NCI-H748 treated with DMSO at 0.1 percent for 48 hours (cell line): ENCODE measurements at places on chromosomes 4 and X.

GRCh38 chrX:78796916-78797315, 49.4 kb downstream of the LPAR4 start:
- no peak for DNase-seq

GRCh38 chr4:14254252-14254651, 626.7 kb upstream of the BOD1L1 start:
- DNase-seq, result no peak

GRCh38 chr4:7027284-7027683, 15.9 kb upstream of the TADA2B start:
- no peak for DNase-seq

DNA sequence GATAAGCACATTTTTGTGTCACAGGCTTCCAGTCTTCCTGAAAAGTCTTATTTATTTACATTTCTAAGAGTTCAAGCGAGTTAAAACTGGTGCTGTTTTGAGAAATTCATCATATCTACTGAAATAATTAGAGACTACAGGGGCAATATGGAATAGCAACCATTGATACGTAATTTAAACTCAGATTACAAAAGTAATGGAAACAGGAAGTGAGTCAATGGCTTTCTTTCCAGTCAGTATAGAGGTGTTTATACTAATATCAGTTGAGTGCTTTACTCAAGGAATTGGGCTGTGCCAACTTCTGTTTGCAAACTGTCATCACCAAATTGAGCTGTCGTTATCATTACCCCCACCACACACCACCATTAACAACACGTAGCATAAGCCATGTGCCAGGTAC, 222.7 kb downstream of the COL25A1 start:
- no peak for DNase-seq

DNA sequence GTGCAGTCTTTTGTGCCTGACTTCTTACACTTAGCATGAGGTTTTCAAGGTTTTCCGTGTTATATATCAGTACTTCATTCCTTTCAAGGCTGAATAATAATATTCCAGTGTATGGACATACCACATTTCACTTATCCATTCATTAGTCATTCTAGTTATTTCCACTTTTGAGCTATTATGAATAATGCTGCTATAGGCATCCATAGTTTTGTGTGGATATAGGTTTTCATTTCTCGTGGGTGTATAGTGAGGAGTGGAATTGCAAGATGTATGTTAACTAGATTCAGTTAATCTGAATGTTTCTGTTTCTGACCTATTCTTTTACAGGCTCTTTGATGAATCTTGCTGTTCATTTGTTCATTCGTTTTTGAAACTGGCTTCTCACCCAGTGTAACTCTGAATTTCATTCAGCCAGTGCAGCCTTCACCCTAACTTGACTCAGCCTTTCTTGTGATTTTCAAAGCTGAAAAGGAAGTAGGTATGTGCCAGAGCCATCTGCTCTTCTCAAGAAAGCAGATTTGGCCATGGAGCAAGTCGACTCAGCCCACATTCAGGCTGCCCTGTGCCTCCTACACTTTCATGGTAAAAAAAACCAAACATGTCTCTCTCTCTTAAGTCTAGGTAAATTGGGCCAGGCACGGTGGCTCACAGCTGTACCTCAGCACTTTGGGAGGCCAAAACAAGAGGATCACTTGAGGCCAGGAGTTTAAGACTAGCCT, 56.3 kb upstream of the NOCT start:
- DNase-seq, result no peak

- DNase-seq, result peak; percentile 54
Observed at GRCh38 chr4:81466841-81467671, 4.7 kb downstream of the RASGEF1B start.

- no peak for DNase-seq
Observed at GRCh38 chrX:82816562-82816961, 691.5 kb upstream of the POU3F4 start.

GRCh38 chrX:151346931-151347543, 50.0 kb upstream of the VMA21 start:
- no peak for DNase-seq

DNA sequence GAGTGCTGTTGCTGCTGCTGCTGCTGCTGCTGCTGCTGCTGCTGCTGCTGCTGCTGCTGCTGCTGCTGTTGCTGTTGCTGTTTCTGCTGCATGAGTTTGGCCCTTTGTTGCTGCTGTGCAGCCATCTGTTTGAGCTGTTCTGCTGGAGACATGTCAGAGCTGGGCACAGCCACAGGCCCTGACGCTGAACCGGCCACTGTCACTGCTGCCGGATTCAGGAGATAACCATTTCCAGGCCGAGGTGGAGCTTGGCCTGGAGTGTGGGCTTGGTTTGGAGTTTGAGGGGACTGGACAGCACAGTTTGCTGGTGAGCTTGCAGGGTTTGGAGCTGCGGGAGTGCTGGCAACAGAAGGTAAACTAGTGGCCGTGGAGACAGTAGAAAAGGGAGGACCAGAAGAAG, 224.3 kb downstream of the MGST2 start:
- no peak for DNase-seq

- DNase-seq, result no peak
Observed at GRCh38 chr4:127149086-127149485, 483.7 kb upstream of the INTU start.

- DNase-seq, result no peak
Observed at GRCh38 chr4:9764155-9764696, 17.2 kb upstream of the DRD5 start.

DNA sequence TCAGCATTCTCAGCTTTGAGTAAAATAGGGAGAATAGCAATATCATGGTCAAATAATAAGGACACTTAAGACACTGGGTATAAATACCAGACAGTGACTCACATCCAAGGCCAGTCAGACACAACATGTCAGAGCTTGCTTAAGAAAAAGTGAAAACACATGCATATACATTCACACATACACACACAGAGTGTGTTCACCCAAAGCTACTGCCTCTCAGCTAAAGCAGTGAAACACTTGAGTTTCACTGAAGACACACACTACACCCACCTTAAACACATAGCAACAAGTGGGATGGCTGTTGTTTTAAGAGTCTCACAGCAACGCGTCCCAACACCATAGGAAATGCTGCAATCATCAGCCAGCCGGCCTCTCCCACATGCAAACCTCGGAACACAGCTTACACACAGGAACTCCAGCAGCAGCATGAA, 14.4 kb downstream of the SHROOM4 start:
- DNase-seq, result no peak

DNA sequence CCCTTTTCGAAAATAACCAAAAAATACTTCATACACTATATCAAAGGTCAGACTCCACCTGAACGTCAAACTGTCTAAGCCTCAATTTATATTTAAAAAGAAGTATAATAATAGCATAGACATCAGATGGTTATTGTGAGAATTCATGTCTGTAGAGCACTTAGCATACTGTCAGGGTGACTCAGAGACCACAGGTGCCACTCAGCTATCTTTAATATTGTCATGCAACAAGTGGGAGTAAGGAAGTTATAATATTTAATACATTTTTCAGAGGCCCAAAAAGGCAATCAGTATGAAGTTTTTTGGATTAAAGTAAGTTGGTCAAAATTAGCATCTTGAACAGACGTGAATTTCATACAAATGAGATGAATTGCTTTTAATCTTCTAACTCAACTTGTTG, 93.3 kb downstream of the PHOX2B start:
- no peak for DNase-seq

DNA sequence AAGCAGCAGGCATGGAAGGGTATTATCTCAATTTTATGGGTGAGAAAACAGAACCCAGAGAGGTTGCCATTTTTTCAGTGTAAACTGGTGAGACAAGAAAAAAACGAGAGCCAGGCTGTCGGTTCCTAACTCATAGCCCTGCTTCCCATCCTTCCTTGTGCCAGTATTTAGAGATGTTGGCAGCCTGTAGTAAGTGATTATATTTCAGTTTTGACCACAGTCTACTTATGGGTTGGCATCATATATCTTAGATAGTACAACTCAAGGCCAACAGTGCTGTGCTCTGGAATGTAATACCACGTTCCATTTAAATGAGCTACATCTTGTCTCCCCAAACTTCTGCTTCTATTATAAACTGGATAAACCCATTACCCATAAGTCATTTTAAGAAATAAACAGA, 40.8 kb downstream of the XK start:
- DNase-seq, result no peak

- DNase-seq, result no peak
Observed at GRCh38 chr4:26075583-26075982, 161.6 kb downstream of the SMIM20 start.

GRCh38 chr4:38236003-38236402, 275.8 kb downstream of the PTTG2 start:
- no peak for DNase-seq

DNA sequence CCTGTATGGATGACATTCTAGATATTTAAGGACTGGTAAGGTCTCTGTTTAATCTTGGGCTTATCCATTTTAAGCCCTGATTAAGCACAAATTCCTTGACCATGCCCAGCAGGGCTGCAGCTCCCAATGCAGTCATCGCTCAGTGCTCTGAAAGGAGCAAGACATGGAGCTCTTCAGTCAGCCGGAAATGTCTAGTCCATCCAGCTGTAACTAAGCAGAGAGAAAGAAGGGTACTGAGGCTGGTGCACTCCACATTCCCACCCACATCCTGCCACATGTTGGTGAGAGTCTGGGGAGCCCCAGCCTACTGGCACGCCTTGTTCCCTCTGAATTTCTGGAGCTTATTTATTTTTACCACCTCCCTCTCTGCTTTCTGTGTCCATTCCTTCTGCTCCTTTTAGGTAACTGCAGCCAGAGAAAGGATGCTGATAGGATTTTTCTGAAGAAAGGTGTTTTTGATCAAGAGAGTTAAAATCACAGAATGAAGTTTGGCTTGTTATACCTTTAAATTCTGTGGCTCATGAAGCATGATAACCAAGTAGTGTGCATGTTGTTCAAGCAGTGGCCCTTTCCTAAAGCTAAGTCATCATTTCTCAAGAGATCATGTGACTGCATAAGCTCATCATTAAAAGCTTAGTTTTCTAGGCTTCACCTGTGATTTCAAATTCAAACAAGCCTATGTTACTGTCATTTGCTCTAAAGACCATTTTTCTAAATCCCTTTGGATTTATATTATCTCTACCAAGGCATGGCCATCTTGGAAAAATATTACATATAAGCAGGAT, 74.0 kb downstream of the GALNT7 start:
- no peak for DNase-seq

- DNase-seq, result peak; percentile 13
Observed at GRCh38 chrX:17802756-17803155, 58.3 kb downstream of the RAI2 start.

- no peak for DNase-seq
Observed at GRCh38 chrX:9746148-9746888, 19.3 kb downstream of the GPR143 start.

- no peak for DNase-seq
Observed at GRCh38 chr4:110231869-110232268, 33.5 kb upstream of the ELOVL6 start.

DNA sequence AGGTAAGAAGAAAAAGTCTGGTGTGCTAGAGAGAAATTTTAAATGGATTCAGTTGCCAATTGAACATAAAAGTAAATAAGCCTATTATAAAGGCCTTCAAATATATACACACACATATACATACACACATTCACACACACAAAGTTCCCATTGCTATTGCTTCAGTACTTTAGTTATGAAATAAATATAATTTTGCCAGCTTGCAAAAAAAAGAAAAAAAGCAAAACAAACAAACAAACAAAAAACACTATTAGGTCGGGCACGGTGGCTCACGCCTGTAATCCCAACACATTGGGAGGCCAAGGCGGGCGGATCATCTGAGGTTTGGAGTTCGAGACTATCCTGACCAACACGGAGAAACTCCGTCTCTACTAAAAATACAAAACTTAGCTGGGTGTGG, 80.3 kb downstream of the SPIN4 start:
- DNase-seq, result no peak

DNA sequence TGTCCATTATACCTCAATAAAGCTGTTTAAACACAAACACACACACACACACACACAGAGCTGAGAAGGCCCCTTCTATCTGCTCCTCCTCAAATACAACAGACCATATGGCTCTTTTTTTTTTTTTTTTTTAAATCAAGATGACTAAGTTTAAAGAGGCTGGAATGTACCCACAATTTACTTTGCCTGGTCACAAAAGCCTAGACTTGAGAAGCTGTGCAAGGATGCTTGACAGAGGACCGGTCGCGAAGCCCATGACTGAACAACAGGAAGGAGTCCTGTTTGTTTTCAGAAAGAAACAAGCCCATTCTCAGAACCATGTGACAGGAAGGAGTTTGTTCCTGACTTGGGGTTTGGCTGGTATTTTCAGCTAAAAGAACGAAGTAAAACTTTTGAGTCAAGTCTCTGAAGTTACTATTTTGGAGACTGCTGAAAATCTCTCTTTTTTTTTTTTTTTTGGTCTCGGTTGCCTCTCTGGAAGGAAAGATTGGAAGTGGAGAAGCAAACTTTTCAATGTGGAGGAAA, 650.9 kb upstream of the TENM3 start:
- DNase-seq, result no peak

GRCh38 chrX:39896951-39897740, 200.6 kb downstream of the BCOR start:
- DNase-seq, result no peak

- DNase-seq, result no peak
Observed at GRCh38 chr4:95102162-95102790, 344.5 kb downstream of the BMPR1B start.

- DNase-seq, result no peak
Observed at GRCh38 chrX:105462186-105462585, 241.7 kb upstream of the TEX13A start.

- no peak for DNase-seq
Observed at GRCh38 chr4:150123796-150124677, 45.8 kb downstream of the DCLK2 start.

- no peak for DNase-seq
Observed at GRCh38 chrX:47321386-47321785, 49.0 kb upstream of the ZNF157 start.

DNA sequence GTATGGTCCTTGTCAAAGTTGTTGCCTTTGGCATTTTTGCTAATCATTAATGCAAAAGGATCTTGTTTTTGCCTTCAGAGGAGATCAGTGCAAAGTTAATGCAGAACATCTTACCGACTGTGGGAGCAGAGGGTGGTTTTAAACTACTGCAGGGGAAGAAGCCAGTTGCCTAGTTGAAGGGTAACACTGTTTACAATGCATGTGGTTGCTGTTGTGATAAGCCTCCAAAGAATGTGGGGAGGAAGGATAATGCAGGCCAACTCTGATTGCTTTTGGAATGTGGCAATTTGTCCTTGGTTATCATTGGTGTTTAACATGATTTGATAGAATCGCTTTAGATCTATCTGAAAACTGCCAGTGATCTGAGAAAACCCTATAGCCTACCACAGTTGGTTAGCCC, 204.3 kb upstream of the TLL1 start:
- no peak for DNase-seq

DNA sequence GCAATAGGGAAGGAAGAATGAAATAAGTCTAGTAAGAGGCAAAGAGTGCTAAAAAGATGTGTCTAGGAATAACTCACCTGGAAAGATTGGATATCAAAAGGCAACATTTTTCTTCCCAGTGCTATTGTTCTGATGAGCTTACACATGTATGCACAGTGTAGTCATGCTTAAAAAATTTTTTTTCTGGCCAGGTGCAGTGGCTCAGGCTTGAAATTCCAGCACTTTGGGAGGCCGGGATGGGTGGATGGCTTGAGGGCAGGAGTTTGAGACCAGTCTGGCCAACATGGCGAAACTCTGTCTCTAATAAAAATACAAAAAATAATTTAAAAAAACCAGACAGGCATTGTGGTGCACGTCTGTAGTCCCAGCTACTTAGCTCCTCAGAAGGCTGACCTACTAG, 795.8 kb upstream of the IGFBP7 start:
- no peak for DNase-seq
